ENCODE measurements at places on chromosomes 2 and 18.

DNA sequence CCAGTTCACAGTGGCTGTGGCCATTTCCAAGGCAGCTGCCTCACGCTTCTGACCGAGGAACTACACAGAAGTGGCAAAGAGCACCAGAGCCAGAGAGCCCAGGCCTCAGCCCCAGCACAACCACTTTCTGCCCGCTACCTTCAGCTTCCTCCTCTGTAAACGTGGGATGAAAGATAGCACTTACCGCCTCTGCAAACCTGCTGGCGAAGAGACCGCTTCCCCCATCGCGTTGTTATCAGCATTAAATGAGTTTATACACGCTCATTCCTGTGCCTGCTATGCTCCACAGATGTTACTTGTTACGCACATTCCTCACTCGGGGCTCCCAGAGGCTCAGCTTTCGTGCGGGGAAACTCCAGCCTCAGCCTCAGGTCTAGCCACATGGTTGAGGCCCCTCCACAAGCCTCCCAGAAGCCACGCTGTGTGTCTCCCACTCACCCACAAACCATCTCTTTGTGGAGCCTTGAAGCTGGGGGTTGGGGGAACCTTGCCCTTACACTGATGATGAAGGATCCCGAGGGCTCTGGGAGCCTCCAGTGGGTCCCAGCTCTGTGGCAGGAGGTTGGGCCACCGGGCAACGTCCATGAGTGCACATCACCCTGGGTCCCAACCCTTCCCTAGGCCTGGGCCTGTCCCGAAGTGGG lies 63.3 kb upstream of the SMAD7 start:
- no peak for DNase-seq

- DNase-seq, result no peak
Observed at GRCh38 chr2:57979158-57979557, 67.4 kb upstream of the VRK2 start.

- no peak for DNase-seq
Observed at GRCh38 chr18:27780061-27780745, 396.7 kb downstream of the CDH2 start.

DNA sequence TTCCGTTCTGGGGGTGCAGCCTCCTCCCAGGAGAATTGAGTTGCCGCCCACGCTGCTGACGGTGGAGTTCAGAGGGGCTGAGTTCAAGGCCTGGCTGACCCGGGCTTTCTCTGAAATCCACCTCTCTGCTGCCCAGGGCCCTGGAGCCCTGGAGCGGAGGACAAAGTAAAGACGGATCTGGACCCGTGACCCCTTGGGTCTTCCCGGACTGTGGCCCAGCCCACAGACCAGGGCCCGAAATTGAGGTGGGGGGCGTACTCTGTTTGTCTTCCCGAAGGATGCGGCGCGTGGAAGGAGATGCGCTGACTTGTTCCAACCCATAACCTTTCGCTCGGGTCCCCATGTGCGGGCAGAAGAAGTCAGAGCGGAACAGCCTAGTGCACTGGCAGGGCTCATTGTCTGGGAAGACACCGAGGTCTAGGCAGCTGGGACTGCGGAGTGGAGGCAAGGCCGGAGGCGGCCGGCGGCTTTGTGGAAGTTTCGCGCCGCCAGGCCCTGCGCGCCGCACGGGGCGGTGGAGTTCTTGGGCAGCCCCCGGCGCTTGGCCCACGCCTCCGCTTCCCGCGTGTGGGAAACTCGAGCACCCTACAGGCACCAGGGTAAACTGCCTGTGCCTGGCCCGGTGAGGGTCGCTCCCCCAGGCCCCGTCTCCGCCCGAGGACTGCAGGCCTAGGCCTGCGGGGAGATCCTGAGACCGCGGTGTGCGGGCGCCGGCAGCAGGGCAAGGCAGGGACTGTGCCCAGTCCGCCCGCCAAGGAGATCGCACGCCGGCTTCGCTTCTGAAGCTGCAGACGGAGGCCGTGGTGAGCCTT lies 9.8 kb downstream of the POU3F3 start:
- DNase-seq, result no peak

DNA sequence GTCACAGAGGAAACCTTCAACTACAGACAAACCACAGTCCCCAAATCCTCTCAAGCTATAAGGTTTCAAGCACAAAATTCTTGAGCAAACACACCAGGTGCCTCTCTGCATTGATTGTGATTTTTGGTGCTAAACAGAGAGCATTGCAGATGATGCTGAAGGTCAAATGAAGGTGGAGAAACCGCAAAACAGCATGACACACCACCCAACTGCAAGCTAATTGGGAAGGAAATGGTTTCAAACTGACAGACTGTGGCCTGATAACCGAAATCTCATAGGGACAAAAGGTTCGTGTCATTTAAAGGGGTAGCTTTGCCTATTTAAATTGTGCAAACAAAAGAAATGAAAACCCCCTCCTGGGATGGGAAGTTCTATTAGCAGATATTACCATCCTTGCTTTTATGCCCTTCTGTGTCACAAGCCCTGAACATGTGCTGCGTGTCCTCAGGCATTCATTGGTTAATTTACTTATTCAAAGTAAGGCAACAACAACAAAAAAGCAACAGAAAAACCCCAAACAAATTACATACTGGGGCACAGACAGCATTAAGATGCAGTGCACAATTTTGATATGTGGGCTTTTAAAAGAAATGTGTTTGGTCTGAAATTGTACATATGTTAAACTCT lies 154.9 kb downstream of the AQP4 start:
- DNase-seq, result no peak

DNA sequence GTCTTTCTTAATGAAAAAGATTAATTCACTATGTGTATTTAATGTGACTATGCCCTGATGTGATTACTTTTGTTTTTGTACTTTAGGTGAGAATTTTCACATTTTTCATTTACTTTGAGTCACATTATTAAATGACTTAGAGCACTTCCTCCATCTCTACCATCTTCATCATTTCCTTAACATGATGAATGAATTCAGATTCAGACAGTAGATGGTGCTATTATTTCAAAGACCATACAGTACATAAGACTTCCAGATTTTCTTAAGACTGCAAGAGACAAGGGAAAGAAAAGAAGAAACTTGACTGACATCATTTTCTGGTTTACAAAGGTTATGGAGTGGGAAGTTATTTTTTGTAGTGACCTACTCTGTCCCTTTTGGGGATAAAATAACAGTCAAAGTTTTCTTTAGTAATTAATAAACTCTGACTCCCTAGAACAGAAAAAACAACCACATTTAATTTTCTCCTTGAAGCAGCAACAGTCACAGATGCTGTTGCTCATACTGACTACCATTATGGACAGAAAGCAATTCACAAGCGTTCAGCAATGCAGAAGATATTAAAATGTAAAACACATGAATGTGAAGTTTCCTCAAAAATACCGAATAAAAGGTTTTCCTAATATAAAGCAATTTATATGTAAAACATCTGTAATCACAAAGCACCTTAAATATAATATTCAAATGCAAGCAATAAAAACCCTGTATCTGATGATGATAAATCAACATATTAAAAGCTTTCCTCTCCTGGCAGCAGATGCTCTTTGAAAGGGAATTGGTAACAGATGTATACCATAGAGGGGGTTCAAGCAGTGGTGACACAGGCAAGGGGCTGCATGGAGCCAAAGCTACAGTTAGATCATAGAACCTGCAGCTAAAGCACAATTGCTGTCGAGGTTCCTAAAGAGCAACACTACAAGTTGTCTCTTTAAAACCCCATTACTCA lies 1010.9 kb upstream of the NXPH2 start:
- DNase-seq, result no peak

All from stimulated activated CD4-positive, alpha-beta T cell treated with anti-CD3 and anti-CD28 coated beads, Interleukin-4, amount 100 ng/mL, for 48 hours (primary cell).